ENCODE measurements at places on chromosomes 3 and 15.

GRCh38 chr15:96410175-96411055 lies 79.9 kb downstream of the NR2F2 start:
- DNase-seq, result no peak

DNA sequence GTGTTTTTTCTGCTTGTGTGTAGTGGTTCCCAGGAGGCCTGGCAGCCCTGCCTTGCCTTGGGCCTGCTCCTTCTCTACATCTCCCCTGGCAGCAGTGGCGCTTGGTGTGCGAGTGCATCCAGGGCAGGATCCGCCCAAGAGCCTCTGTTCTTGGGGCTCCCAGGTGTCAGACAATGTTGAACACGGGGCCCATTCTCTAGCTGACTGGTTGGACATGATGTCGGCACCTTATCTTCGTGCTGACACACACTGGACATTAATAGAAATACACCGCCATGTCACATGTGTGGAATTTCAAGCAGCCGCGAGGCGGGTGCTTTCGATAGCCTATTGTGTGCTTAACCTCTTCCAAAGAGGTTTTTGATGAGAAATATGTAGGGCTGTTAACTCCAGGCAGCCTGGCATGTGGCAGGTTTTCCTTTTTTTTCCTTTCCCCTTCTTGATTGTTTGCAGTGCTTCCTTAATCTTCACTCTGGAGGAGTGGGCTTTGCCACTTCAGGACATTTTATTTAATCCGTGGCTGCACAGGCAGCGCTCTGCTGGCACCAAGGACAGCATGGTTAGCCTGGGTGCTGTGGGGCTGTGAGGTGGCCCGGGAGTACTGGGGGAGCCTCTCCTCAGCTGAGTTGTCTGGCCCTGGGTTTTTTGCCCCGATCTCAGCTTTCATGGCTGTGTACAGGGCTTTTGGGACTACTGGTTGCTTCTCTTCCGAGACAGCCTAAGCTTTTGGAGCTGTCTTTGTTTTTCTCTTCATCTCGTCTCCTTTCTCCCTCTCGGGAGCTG lies 42.5 kb downstream of the CHCHD6 start:
- DNase-seq, result no peak

DNA sequence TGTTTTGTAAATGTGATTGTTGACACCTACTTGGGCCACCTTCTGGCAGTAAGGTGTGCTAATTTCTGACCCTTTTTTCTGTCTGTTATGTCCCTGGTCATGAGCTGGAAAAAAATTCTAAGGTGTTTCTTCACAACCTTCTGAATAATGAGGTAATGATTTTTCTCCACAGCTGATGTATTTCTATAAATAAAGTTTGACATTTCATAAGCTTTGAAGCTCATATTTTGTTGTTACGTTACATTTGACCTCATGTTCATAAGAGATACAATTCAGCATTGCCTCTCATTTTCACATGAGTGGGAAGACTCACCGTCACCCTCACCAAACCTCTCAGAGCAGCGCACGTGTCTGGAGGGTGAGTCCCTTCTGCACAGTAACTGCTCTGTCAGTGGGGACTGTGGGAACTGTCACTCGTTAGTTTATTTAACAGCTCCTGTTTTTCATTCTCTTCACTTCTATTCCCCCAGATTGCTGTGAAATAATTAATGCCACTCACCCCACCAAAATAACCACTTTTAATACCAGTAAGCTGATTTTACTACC lies 140.9 kb downstream of the PLCL2 start:
- DNase-seq, result no peak

DNA sequence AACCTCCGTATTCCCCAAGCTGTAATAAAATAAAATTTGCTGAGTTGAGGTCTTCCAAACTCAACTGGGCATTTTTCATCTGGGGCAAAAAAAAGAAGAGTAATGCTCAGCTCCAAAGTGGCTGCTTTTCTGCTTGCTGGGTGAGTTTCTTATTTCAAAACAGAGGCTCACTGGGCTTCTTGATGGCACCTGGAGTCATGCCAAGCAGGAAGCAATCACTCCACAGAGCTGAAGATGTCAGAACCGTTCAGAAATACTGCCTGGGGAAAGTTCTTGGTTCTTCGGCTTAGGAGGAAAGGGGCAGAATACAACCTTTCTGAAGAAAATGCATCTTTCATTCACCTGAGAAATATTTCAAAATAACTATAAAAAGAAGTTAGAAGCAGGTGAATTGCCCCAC lies 4.1 kb downstream of the CCR9 start:
- no peak for DNase-seq

DNA sequence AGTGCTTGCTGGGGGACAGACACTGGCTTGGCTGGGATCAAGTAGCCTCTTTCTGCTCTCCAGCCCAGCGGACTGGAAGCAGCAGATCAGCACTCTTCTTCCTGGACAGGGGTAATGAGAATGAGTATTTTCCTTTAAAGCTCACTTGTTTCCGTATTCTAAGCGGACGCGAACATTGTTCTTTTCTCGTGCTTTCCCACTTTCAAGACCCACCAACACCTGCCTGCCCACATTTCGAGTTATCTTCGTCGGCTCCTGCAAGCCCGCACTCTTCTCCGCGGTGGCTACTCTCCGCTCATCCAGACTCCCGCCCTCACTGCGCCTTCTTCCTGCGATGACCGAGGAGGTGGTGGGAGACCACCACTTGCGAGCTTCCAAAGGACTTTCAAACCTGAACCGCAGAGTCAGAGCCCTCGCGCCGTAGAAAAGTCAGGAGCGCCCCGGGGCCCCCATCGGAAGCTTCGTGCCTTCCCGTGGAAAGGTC lies 1.6 kb upstream of the PPM1L start:
- peak; percentile 27 for DNase-seq
